Upper lobe of left lung (tissue), 6 donors: ENCODE measurements at places on chromosomes 7 and 10.

DNA sequence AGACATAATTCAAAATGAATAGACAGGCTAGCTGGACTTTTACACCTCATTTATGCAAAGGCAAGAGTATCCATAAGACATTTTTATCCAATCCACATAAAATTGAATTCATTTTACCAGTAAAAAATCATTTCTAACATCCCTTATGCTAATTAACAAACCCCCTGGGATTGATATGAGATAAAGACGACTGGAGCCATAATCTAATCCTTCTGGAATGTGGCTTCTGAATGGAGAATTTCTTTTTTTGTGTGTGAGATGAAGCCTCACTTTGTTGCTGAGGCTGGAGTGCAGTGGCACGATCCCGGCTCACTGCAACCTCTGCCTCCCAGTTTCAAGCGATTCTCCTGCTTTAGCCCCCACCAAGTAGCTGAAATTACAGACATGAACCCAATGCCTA is 90.4 kb downstream of the AKR1D1 start:
- DNase-seq = no peak
- H3K4me3 ChIP-seq = no peak overlapping the region
- H3K36me3 ChIP-seq = no peaks in the 10 kb centered on the region
- no peaks in the 10 kb centered on the region for H3K4me1 ChIP-seq

GRCh38 chr7:140778975-140779374 is 82.5 kb downstream of the NDUFB2 start:
- no peaks in the 10 kb centered on the region for H3K27me3 ChIP-seq
- DNase-seq = no peak
- peaks cover 86% of the 10 kb centered on the region for H3K36me3 ChIP-seq
- no peak overlapping the region for H3K27ac ChIP-seq

DNA sequence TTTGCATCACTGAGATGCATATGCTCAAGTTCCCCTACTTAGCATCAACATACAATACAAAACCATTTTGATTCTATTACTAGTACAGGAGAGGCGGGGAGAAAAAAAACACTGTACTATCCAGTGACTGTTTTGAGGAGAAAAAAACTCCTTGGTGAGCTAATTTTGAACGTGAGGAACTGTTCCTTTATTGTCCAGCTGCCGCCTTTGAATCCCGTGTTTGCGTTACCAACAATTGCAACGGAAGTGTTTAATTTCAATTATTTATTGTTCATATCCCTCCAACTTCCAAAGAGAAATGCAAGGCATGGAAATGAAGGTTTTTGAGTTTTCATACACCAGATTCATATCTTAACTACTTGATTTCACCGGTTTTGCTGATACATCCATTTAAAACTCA is 66.4 kb upstream of the ARHGAP21 start:
- H3K27me3 ChIP-seq = no peaks in the 10 kb centered on the region
- no peaks in the 10 kb centered on the region for H3K4me1 ChIP-seq
- no peaks in the 10 kb centered on the region for H3K36me3 ChIP-seq
- no peak overlapping the region for H3K4me3 ChIP-seq

DNA sequence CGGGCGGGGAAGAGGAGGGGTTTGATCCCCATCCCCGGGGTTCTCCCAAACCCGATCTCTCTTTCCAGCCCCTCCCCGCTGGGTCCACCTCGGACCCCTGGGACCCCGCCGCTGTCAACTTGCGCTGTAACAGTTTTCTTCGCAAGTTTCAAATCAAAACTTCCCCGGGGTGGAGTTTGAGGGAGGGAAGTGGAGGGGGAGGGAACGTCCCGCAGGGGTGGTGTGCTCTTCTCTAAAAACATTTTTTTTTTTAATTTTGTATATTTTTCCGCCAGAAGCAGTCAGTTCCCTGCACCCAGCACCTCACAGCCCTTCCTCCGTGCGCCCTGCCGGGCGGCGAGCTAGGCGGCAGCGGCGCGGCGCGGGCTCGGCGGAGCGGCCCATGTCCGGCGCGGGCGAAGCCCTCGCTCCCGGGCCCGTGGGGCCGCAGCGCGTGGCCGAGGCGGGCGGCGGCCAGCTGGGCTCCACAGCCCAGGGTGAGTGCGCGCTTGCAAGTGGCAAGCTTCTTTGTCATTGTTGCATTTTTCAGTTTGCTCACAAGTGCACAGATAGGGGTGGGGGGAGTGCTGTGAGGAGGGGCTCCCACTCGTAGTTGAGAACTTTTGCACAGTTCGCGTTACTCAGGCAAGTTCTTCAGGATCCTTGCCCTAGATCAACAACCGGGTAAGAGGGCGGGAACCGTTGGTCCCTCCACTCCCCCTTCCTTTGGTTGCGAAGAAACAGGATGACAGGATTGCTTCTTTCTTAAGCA is 933 bp downstream of the MDFIC start:
- peaks cover 26% of the 10 kb centered on the region for H3K4me1 ChIP-seq
- H3K4me3 ChIP-seq = peak overlapping the region; percentile 79

GRCh38 chr10:75895259-75895658 is 463.8 kb downstream of the LRMDA start:
- H3K4me3 ChIP-seq = no peak overlapping the region
- H3K27me3 ChIP-seq = no peaks in the 10 kb centered on the region
- H3K4me1 ChIP-seq = no peaks in the 10 kb centered on the region

DNA sequence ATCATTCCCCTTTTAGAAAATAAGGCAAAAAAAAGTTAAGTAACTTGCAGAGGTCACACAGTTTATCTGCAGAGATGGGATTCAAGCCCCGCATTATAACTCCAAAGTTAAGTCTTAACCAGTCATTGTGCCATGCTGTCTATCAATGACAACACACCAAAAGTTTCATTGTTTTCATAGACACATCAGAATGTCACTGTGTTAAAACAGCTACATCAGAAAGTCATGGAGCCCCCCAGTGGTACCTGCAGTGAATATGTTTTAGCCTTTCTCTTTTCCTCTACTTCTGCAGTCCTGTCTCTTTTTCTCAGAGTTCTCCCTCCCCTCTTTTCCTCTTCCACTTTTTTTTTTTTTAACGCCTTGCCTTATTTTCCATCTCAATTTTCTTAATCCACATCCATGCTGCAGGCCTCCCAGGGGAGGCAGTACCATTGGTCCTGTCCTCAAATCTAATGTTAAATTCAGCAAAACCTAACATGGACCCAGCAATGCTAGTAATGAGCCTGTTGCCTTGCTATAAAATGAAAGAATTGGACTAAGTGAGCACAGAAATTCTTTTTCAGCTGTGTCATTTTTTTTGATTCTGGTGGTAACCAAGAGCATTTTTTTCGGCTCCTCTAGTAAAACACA is 3.8 kb upstream of the NRCAM start:
- DNase-seq = no peak
- H3K36me3 ChIP-seq = no peaks in the 10 kb centered on the region
- H3K4me1 ChIP-seq = peaks cover 22% of the 10 kb centered on the region
- no peak overlapping the region for H3K4me3 ChIP-seq
- H3K27me3 ChIP-seq = peaks cover 18% of the 10 kb centered on the region
- no peak overlapping the region for H3K27ac ChIP-seq

DNA sequence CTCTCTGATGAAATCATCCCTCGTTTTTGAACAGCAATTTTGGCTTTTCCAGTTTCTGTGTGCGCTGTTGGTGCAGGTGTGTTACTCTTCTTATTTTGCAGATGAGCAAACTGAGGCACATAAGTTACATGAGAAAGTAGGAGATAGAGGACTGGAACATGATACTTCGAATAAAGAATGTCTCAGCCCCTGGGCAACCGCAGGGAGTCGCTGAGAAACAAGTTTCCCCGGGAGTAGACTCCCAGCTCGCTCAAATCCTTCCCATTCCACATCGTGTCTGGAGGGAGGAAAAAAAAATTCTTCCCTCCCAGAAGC is 18.0 kb downstream of the MXI1 start:
- peak overlapping the region; percentile 93 for H3K27ac ChIP-seq
- peaks cover 12% of the 10 kb centered on the region for H3K4me1 ChIP-seq
- no peak overlapping the region for H3K4me3 ChIP-seq
- H3K27me3 ChIP-seq = no peaks in the 10 kb centered on the region

DNA sequence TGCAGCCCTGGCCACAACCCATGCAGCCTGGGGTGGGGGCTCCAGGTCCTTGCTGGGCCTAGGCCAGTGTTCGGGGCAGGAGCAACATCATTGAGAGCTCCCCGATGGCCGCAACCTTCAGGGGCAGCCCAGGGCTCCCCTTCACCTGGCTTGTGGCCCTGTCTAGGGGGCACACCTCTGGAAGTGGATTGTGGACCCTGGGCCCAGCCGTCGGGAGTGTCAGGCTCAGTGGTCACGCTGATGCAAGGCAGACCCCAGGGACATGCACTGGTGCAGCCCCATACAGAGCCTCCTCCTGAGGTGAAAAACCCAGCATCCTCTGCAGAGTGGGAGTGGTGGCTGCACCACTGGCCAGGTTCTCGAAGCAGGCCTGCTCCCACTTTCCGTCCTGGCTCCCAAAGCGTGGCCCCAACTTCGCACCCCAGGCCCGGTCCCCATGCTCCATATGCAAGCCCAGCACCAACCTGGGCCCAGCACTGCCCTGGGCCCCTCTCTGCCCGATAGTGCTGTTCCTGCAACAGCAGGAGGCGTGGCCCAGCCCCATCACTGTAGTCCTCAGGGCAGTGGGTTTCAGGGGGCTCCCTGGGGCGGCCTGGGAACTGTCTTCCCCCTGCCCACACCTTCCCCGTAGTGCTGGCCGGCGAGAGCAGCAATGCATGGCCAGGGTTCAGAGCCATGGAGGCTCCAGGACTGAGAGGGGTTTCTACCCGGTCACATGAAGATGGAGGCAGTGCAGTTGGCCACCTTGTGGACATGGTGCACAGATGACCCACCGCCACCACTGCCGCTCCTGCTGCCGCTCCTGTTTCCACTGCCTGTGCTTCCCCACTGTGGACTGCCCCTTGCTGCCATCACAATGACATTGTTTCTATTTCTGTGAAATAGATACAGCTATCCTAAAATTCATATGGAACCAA is 303.9 kb upstream of the NRG3 start:
- no peak for DNase-seq
- H3K36me3 ChIP-seq = no peaks in the 10 kb centered on the region
- no peak overlapping the region for H3K27ac ChIP-seq
- H3K4me1 ChIP-seq = no peaks in the 10 kb centered on the region
- H3K4me3 ChIP-seq = no peak overlapping the region

GRCh38 chr10:77455561-77455960 is 182.0 kb downstream of the KCNMA1 start:
- H3K36me3 ChIP-seq = no peaks in the 10 kb centered on the region
- no peak overlapping the region for H3K27ac ChIP-seq
- H3K4me1 ChIP-seq = no peaks in the 10 kb centered on the region
- H3K4me3 ChIP-seq = no peak overlapping the region
- DNase-seq = no peak

- H3K4me1 ChIP-seq = peaks cover 26% of the 10 kb centered on the region
- H3K27ac ChIP-seq = peak overlapping the region; percentile 95
- no peak for DNase-seq
- peak overlapping the region; percentile 64 for H3K4me3 ChIP-seq
- no peaks in the 10 kb centered on the region for H3K27me3 ChIP-seq
Observed at GRCh38 chr7:149196705-149197171, 1.4 kb downstream of the ZNF282 start.

- H3K27me3 ChIP-seq = no peaks in the 10 kb centered on the region
- no peak for DNase-seq
- H3K36me3 ChIP-seq = no peaks in the 10 kb centered on the region
- H3K4me1 ChIP-seq = peaks cover 7% of the 10 kb centered on the region
Observed at GRCh38 chr10:47402641-47403301, 18.7 kb upstream of the ZNF488 start.

- H3K36me3 ChIP-seq = no peaks in the 10 kb centered on the region
- H3K4me1 ChIP-seq = peaks cover 28% of the 10 kb centered on the region
- peak overlapping the region; percentile 74 for H3K27ac ChIP-seq
- H3K27me3 ChIP-seq = no peaks in the 10 kb centered on the region
- H3K4me3 ChIP-seq = no peak overlapping the region
Observed at GRCh38 chr7:37441816-37442215, 6.8 kb downstream of the ELMO1 start.

DNA sequence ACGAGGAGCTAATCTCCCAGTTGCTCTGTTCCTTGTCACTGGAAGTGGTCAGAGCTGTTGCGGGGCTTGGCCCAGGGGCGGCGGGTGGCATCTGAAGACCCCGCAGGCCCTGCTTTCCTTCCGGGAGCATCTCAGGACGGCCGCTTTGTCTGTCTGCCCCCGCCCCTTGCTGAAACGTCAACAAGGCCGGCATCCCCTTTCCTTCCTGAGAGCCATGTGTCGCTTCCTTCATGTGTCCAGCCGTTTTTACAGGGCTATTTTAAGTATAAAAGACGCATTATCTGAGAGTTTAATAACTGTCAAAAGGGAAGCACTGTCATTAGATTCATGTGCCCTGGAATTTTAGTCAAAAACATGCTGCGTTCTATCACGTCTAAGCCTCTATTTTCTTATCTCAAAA is 110.4 kb downstream of the CUX1 start:
- peaks cover 4% of the 10 kb centered on the region for H3K4me1 ChIP-seq
- H3K36me3 ChIP-seq = no peaks in the 10 kb centered on the region
- peak overlapping the region; percentile 35 for H3K27ac ChIP-seq
- peak; percentile 60 for DNase-seq

DNA sequence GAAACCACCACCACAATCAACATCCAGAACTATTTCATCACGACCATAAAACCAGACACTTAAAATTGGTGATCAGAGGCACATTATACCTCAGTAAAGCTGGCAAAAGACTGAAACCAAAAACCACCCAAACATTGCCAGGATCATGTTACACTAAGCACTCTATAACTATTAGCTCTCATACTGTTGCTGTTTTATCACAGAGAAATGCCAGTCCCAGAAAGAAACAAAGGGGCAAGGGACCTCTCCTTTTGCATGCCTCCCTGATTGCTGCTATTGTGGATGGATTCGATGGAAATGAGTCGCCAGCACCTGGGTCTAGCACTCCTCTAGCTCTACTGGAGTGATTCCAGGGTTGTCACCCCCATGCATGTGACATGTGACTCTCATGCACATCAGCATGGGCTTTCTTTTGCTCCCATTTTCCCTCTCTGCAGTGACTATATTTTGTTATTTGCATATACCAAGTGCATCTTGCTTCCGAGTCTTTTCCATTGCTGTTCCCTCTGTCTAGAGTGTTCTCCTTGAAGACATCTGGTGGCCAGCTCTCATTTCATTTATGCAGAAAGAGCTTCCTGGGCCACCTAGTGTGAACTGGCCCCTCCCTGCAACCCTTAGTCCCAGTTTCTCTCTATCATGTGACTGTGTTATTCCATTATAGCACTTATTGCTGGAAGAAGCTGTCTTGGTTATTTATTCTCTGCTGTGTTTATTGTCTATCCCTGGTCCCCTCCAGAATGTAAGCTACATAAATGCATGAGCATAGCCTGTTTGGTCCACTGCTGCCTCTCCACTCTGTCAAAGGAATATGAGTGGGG is 300.6 kb downstream of the PLXNA4 start:
- H3K4me1 ChIP-seq = no peaks in the 10 kb centered on the region
- no peak overlapping the region for H3K4me3 ChIP-seq
- no peaks in the 10 kb centered on the region for H3K36me3 ChIP-seq
- DNase-seq = no peak

- no peaks in the 10 kb centered on the region for H3K27me3 ChIP-seq
- no peak overlapping the region for H3K4me3 ChIP-seq
- no peaks in the 10 kb centered on the region for H3K36me3 ChIP-seq
- no peak for DNase-seq
- H3K4me1 ChIP-seq = peaks cover 50% of the 10 kb centered on the region
Observed at GRCh38 chr10:127921753-127922145, 14.8 kb downstream of the PTPRE start.
